ENCODE measurements at places on chromosomes 7 and 10.

DNA sequence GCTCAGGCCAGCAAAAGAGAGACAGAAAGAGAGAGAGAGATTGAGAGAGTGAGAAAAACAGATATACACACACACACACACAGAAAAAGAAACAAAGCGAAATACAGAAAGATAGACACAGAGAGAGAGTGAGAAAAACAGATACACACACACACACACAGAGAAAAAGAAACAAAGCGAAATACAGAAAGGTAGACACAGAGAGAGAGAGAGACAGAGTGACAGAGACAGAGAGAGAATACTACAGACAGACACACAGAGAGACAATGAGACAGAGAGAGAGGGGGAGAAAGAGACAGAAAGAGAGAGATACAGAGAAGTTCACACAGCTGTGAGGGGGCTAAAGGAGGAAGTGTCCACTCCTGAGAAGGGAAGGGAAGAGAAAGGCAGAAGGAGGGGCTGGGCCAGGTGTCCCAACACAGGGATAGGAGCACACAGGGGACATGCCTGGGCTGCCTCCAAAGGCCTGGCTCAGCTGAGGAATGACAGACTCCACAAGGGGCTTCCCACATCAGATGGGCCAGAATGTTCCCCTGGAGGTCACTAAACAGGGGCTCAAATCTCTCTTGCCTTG, 4.3 kb downstream of the GCK start:
- no peak for DNase-seq

DNA sequence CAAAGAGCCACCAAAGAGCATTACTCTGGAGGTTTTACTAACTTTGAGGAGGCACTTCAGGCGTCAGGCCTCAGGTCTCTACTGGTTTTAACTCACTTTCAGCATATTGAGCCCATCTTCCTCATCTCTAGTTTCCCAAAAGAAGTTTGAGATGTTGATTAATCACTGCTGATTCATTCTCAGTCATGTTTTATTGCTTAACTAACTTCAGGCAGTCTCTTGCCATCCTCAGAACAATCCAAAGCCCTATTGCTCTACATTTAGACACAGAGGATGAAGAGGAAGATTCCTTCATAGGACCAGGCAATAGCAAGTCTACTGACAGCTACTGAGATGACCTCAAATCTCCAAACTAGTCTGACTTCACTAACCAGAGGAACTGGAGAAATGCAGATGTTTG, 39.1 kb upstream of the BET1 start:
- no peak for DNase-seq

- no peak for DNase-seq
Observed at GRCh38 chr10:70872291-70872690, 16.1 kb downstream of the PCBD1 start.

- no peak for DNase-seq
Observed at GRCh38 chr7:155870334-155871180, 58.3 kb upstream of the SHH start.

DNA sequence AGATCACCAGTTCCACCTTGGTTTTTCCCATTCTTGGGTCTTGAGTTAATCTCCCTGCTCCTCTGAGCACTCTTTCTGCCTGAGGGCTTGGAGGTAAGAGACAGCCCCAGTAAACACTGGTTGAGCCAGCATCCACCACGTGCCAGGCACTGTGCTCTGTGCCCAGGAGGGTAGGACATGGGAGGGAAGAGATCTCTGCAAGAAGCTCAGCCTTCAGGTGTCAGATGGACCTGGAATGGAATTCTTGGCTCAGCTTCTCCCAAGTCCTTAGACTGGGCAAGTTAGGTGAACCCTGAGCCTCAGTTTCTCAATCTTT, 2.5 kb downstream of the ZYX start:
- no peak for DNase-seq

DNA sequence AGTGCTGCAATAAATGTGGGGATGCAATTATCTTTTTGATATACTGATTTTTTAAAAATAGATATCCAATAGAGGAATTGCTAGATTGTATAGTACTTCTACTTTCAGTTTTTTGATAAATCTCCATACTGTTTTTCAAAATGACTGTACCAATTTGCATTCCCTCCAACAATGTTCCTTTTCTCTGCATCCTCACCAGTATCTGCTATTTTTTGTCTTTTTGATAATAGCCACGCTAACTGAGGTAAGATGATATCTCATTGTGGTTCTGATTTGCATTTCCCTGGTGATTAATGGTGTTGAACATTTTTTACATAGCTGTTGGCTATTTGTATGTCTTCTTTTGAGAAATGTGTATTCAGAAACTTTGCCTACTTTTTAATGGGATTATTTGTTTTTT, 217.7 kb upstream of the MTPN start:
- DNase-seq, result no peak

GRCh38 chr7:29809533-29810155, 3.3 kb downstream of the WIPF3 start:
- no peak for DNase-seq

DNA sequence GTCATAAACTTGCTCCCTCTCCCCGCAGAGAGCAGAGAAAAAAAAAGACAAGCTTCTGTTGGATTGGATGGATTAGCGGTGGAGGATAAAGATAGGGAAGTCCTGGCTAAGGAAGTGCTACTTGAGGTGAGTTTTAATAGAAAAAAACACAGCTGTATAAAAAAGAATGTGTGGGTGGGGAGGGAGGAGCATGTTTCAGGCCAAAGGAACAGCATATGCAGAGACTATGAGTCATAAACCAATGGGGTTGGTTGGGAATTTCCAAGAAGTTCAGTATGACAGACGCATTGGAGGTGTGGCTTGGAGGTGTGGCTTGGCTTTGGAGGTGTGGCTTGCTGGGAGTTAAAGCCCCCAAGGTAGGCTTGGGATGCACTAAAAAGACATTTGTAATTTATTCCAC, 103.0 kb upstream of the LSM8 start:
- DNase-seq, result no peak

GRCh38 chr10:78520737-78521430, 487.2 kb downstream of the RPS24 start:
- DNase-seq, result no peak

- DNase-seq, result no peak
Observed at GRCh38 chr7:101702362-101702850, 73.3 kb upstream of the MYL10 start.

DNA sequence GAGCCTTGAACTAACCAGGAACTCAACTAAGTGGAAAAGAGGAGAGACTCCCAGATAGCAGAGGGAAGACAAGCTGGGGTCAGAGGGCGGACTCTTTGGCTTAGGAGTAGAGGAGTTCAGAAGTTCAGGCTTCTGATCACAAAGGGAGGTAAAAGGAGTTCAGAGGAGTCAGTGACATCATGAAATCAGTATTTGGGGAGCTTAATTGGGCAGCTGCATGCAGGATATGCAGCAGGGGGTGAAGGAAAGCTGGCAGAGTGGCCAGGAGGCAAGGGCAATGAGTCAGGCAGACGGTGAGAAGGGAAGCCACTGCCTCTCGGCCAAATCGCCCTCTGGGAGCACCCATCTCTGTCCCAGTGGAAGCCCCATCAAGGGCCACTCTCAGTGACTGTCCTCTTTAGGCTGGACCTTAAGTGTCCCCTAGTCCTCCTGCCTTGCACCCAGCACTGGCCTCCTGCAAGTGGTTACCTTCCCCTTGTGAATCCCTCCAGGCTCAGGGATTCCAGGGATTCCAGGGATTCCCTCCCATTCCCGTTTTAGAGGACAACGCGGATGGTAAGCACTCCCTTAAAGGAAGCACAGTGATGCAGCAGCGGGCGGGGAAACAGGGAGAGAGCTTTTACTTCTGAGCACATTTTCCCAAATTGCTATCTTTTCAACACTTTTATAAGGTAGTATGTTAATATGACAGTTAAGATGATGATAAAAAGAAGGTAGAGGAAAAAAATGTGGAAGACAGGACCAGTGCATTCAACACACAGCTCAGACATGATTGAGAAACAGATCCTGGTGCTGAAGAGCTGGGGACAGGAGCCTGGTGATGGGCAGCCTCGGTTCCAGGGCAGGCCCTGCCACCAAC, 72.6 kb downstream of the KCNMA1 start:
- DNase-seq, result no peak

DNA sequence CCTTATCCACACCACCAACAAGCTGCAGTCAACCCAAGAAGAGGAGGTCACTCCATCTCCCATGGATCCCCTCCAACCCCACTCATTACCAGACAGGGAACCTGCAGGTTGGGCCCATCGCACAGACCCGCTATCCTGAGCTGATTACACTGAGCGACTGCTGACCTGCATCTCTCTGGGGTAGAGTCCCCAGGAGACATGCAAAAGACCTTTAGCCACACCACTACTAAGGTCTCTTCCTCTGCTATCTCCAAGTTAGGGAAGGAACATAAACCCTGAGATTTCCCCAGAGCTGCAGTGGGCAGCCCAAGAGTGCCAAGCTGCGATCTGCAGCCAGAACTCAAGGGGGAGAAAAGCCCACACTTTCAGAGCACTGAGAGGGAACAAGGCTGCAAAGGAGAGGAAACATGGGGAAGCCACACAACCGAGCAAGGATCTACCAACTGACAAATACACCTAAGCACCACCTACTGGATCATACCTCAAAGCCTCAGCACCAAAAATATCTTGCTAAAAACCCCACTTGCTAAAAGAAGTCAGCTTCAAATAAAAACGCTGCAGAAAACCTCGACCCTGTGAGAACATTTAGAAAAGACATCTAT, 298.2 kb downstream of the SORCS1 start:
- no peak for DNase-seq

DNA sequence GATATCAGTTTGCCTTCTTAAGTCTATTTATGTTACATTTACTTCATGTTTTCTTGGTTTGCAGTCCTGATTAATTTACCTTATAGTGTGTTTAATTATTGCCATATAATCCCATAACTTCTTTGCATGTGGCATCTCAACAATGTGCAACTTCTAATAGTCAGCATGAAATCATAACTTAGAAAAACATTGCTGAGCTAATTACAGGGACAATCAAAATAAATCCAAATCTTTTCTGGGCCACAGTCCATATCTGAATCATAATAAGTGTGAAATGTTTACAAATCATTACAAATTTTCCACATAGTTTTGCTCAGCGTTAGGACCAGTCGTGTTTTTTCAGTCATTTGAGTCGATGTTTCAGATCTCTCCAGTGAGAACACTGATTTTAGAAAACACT, 29.1 kb upstream of the CABCOCO1 start:
- no peak for DNase-seq

- DNase-seq, result no peak
Observed at GRCh38 chr10:20446561-20447193, 450.4 kb downstream of the NEBL start.

- DNase-seq, result no peak
Observed at GRCh38 chr7:13442226-13442625, 547.2 kb downstream of the ETV1 start.

DNA sequence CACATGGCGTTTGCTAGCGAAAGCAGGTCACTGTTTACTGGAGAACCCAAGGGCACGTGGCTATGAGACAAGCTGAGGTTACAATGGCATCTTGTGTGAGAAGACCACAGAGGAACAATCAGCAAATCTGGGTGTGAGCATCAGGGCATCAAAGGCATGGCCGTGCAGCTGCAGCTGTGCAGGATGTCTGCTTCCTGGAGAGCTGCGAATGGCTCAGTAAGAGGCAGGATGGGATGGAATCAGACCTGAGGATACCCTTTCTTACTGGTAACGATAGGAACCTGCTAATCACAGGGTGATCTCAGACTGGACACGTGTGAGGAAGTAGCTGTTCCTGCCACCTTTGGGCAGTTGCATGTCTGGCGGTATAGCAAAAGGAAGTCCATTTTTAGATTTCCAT, 119.5 kb downstream of the RNF216 start:
- no peak for DNase-seq

- DNase-seq, result no peak
Observed at GRCh38 chr7:143334244-143334643, 18.3 kb downstream of the CLCN1 start.

- no peak for DNase-seq
Observed at GRCh38 chr10:131961047-131961776, 20.5 kb downstream of the BNIP3 start.

GRCh38 chr10:4514445-4515108, 311.4 kb upstream of the AKR1E2 start:
- DNase-seq, result no peak

- no peak for DNase-seq
Observed at GRCh38 chr10:110413903-110414547, 83.7 kb upstream of the DUSP5 start.

- no peak for DNase-seq
Observed at GRCh38 chr10:86971232-86971991, 3.1 kb downstream of the ADIRF start.

GRCh38 chr7:148661471-148661870, 37.2 kb upstream of the CUL1 start:
- DNase-seq, result no peak

DNA sequence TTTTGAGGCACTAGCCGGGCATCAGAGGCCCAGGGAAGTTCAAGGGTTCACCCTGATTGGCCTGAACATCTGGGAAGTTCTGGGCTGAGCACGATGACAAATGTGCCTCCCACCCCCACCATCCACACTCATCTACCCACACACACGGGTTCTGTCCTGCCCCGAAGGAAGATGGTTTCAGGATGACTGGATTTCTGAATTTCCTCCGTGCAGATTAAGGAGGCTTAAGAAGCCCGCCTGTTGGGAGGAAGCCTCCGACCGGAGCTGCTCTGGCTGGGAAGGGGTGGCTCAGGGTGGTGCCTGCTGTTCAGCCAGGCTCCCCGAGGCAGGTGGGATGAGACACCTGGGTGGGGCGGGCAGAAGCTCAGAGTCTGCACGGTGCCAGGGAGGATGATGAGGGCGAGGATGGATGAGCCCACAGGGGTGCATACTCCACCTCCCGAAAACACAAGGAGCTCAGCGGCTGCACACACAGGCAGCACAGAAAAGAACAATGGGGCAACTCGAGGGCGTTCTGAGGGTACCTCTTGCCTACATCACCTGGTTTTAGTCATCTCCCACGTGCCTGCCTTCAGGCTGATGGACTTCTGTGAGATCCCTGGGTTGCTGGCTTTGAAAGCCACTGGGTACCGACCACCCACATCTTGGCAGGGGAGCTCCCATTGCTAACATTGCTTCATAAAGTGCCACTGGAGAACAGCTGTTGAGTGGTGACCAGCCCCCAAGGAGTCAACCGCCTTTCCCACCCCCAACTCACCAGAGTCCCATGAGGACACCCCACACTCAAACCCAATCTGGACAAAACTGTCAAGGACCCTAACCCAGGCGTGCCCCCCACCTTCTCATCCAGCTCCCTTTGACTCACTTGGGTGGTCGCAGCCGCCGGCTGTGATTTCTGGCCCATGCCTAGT, 41.2 kb downstream of the CALML3 start:
- no peak for DNase-seq

- DNase-seq, result no peak
Observed at GRCh38 chr10:42959833-42960232, 117.0 kb upstream of the RET start.

- DNase-seq, result no peak
Observed at GRCh38 chr10:123906296-123906695, 14.7 kb upstream of the CPXM2 start.

Data from NCI-H1417 treated with DMSO at 0.1 percent for 48 hours (cell line).